ENCODE measurements at places on chromosomes 2 and 18. TPM values are rescaled to one million over a fixed set of nuclear protein-coding genes. Genes with fewer than 3 reads are reported as not detected.
A peak's percentile ranks its signal among the peaks of the same experiment; 100 is the strongest.

DNA sequence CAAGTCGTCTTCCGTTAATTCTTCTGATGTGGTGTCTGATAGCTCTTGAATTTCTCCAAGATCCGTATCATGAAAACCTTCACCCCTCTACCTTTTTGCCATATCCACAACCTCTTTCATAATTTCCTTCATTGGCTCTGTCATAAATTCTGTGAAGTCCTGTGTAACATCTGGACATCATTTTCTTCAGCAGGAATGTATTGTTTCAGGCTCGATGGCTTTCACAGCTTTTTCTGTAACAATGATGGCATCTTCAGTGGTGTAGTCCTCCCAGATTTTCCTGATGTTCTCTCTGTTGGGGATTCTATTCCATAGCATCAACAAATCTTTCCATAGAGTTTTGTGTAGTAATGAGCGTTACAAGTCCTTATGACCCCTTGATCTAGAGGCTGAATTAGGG, 114.2 kb upstream of the EML6 start:
- no peak overlapping the region for H3K4me3 ChIP-seq
- peaks cover 25% of the 10 kb centered on the region for H3K36me3 ChIP-seq
- H3K27ac ChIP-seq, result no peak overlapping the region
- no peaks in the 10 kb centered on the region for H3K27me3 ChIP-seq
- DNase-seq, result no peak
- H3K4me1 ChIP-seq, result peaks cover 26% of the 10 kb centered on the region

DNA sequence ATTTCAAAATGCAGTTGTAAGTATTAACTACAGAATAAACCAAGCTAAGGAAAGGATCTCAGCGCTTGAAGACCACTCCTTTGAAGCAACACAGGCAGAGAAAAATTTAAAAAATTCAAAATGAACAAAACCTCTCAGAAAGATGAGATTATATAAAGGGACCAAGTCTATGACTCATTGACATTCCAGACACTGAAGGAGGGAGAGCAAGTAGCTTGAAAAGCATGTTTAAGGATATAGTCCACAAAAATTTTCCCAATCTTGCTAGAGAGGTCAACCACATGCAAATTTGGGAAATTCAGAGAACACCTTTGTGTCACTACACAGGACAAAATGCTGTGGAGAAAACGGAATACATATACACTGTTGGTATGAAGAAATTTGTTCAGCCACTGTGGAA, 112.6 kb upstream of the MC4R start:
- H3K4me3 ChIP-seq, result no peak overlapping the region
- no peaks in the 10 kb centered on the region for H3K4me1 ChIP-seq
- H3K27me3 ChIP-seq, result no peaks in the 10 kb centered on the region

WIPF1 gene
- total RNA-seq, result 28.3 TPM

DNA sequence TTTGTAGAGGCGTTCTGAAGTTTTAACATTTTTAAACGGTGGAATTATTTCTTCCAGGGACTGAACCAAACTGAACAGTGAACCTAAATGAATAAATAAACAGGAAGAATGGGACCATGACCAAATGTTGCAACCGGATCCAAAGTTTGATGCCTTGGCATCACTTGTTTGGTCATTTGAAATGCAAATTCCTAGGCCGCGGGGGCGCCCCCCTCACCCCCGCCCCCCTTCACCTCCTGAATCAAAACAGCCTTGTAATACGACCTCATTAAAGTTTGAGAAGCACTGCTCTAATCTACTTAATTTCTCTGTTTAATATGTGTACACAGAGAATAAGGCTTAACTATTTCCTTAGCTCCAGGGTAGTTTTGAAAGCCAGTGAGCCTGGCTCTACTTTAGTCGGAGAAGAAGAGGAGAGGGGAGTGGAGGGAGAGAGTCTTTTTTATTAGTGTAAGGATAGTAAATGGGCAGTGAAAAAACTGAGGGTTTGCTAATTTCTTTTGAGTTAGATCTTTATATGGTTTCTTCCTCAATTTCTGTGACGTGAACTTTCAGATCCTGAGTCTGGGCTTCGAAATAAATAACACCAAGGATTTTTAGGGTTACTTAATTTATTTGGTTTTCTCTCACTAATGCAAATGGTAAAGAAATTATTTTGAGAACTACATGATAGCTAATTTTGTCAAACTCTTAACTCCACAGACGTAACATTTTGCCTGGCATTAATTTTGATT, 5.7 kb downstream of the C2orf80 start:
- peaks cover 16% of the 10 kb centered on the region for H3K27me3 ChIP-seq
- no peak overlapping the region for H3K4me3 ChIP-seq

DNA sequence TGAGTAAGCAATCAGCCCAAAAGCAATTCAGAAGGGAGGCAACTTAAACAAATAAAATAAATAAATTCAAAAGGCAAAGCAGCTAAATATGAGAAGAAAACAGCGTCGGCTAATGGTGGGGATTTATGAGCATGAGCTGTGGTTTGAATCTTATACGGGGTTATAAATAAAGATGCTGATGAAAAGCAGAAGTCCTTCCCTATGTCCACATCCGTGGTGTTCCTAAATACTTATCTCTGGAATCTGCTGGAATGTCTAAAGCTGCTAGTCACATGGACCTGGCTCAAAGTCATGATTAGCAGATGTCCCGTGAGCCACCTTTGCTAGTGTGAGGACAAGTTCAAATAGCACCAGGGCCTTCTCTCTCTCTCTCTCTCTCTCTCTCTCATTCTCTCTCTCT, 33.8 kb downstream of the SMIM21 start:
- H3K27ac ChIP-seq, result no peak overlapping the region
- DNase-seq, result no peak

- H3K4me3 ChIP-seq, result peak overlapping the region; percentile 10
- H3K36me3 ChIP-seq, result no peaks in the 10 kb centered on the region
- H3K4me1 ChIP-seq, result peaks cover 14% of the 10 kb centered on the region
- DNase-seq, result no peak
- H3K27ac ChIP-seq, result no peak overlapping the region
Measured at GRCh38 chr2:26562811-26563645, 78.1 kb downstream of the CIB4 start.

- peaks cover 4% of the 10 kb centered on the region for H3K4me1 ChIP-seq
- no peak overlapping the region for H3K27ac ChIP-seq
- peaks cover 9% of the 10 kb centered on the region for H3K36me3 ChIP-seq
- no peak for DNase-seq
- H3K4me3 ChIP-seq, result no peak overlapping the region
Measured at GRCh38 chr2:74181739-74182138, 3.1 kb upstream of the MOB1A start.

GRCh38 chr18:24002479-24002878, 12.1 kb upstream of the TTC39C start:
- no peak overlapping the region for H3K27ac ChIP-seq
- no peak overlapping the region for H3K4me3 ChIP-seq
- no peaks in the 10 kb centered on the region for H3K4me1 ChIP-seq
- no peak for DNase-seq
- no peaks in the 10 kb centered on the region for H3K27me3 ChIP-seq

GRCh38 chr2:240996834-240997140, 1.6 kb upstream of the SNED1 start:
- no peak overlapping the region for H3K4me3 ChIP-seq
- H3K4me1 ChIP-seq, result peaks cover 36% of the 10 kb centered on the region
- peaks cover 26% of the 10 kb centered on the region for H3K36me3 ChIP-seq
- no peak overlapping the region for H3K27ac ChIP-seq
- no peaks in the 10 kb centered on the region for H3K27me3 ChIP-seq
- no peak for DNase-seq

GRCh38 chr18:22813648-22814328, 119.3 kb upstream of the RBBP8 start:
- H3K27ac ChIP-seq, result no peak overlapping the region
- no peaks in the 10 kb centered on the region for H3K36me3 ChIP-seq
- no peak for DNase-seq
- H3K27me3 ChIP-seq, result peaks cover 10% of the 10 kb centered on the region
- H3K4me1 ChIP-seq, result no peaks in the 10 kb centered on the region

- H3K27ac ChIP-seq, result no peak overlapping the region
- no peak overlapping the region for H3K4me3 ChIP-seq
- H3K4me1 ChIP-seq, result no peaks in the 10 kb centered on the region
- no peaks in the 10 kb centered on the region for H3K36me3 ChIP-seq
- no peak for DNase-seq
- H3K27me3 ChIP-seq, result no peaks in the 10 kb centered on the region
Measured at GRCh38 chr2:104914509-104914908, 60.6 kb downstream of the POU3F3 start.

- H3K27me3 ChIP-seq, result no peaks in the 10 kb centered on the region
- DNase-seq, result no peak
- H3K36me3 ChIP-seq, result no peaks in the 10 kb centered on the region
- no peak overlapping the region for H3K4me3 ChIP-seq
- H3K27ac ChIP-seq, result no peak overlapping the region
Measured at GRCh38 chr2:162085090-162085891, 11.3 kb upstream of the DPP4 start.

WDR33 gene
- total RNA-seq, result 36.6 TPM

NEB gene
- 0.03 TPM for total RNA-seq

DNA sequence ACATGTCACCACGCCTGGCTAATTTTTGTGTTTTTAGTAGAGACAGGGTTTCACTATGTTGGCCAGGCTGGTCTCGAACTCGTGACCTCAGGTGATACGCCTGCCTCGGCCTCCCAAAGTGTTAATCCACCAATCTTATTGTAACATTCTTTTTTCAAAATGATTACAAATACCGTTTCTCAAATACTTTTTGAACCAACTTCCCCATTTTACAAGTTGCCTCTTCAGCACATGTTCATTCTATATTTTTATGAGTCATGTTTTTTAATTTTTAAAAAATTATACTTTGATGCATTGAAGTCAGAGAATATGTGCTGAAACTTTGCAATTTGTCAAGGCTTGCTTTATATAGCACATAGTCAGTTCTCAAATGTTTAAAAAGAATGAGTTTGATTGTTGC, 58.2 kb downstream of the QPCT start:
- DNase-seq, result no peak
- H3K27ac ChIP-seq, result no peak overlapping the region
- H3K27me3 ChIP-seq, result no peaks in the 10 kb centered on the region
- no peaks in the 10 kb centered on the region for H3K36me3 ChIP-seq

CCL20 gene
- not detected for total RNA-seq

- H3K36me3 ChIP-seq, result no peaks in the 10 kb centered on the region
- no peak overlapping the region for H3K27ac ChIP-seq
- H3K27me3 ChIP-seq, result peaks cover 12% of the 10 kb centered on the region
- no peak for DNase-seq
Measured at GRCh38 chr2:156322686-156323231, 9.8 kb downstream of the NR4A2 start.

TUBA3E gene
- not detected for total RNA-seq

GRCh38 chr18:79388043-79388442, 7.7 kb upstream of the NFATC1 start:
- H3K4me1 ChIP-seq, result peaks cover 2% of the 10 kb centered on the region
- DNase-seq, result no peak
- no peak overlapping the region for H3K27ac ChIP-seq
- H3K36me3 ChIP-seq, result no peaks in the 10 kb centered on the region

DNA sequence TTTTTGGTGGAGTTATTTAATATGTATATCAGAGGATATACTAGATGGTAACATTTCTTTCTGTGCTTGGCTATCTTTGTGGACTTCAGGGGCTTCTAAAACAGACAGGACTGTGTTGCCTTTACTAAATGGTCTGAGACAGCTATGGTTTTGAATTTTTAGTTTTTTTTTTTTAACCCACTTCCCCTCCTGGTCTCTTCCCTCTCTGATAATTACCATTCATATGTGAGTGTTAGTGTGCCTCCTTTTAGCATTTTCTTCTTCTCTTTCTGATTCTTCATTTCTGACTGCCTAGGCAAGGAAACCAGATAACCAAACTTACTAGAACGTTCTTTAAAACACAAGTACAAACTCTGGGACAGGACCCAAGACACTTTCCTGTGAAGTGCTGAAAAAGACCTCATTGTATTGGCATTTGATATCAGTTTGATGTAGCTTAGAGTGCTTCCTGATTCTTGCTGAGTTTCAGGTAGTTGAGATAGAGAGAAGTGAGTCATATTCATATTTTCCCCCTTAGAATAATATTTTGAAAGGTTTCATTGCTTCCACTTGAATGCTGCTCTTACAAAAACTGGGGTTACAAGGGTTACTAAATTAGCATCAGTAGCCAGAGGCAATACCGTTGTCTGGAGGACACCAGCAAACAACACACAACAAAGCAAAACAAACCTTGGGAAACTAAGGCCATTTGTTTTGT, 52.7 kb downstream of the SMAD4 start:
- H3K27me3 ChIP-seq, result no peaks in the 10 kb centered on the region
- no peak for DNase-seq
- H3K4me3 ChIP-seq, result no peak overlapping the region
- H3K27ac ChIP-seq, result no peak overlapping the region

EN1 gene
- 4.7 TPM for total RNA-seq

DNA sequence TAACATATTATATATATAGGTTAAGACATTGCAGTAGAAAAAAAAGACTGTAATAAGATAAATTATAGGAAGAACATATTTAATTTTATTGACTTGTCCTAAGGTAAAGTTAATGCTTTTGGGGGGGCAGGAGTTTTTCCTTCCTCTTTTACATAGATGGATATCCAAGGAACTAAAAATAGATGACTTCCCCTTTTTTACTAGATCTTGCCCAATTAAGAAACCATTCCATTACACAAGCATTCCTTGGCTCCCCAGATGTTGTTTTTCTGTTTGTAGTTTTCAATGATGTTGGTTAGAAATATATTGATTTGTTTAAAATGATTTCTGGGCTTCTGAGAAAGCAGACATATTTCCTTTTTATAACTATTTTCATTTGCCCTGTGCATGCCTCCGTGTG, 22.4 kb upstream of the PMAIP1 start:
- H3K4me1 ChIP-seq, result peaks cover 38% of the 10 kb centered on the region
- H3K27me3 ChIP-seq, result no peaks in the 10 kb centered on the region
- DNase-seq, result no peak
- H3K27ac ChIP-seq, result no peak overlapping the region

DNA sequence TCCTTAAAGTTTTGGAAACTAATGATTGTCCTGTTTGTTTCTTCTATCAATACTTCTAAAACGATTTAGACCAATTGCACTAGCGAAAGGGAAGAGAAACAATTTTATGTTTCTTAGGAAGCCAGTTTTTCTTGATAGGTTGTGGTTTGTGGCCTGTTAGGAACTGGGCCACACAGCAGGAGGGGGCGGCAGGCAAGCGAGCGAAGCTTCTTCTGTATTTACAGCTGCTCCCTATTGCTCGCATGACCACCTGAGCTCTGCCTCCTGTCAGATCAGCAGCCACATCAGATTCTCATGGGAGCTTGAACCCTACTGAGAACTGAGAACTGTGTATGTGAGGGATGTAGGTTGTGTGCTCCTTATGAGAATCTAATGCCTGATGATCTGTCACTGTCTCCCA, 201.5 kb upstream of the PXDN start:
- H3K36me3 ChIP-seq, result no peaks in the 10 kb centered on the region
- no peak overlapping the region for H3K4me3 ChIP-seq
- peaks cover 8% of the 10 kb centered on the region for H3K27me3 ChIP-seq
- no peak for DNase-seq
- no peak overlapping the region for H3K27ac ChIP-seq

- H3K36me3 ChIP-seq, result no peaks in the 10 kb centered on the region
- H3K4me1 ChIP-seq, result no peaks in the 10 kb centered on the region
- H3K27me3 ChIP-seq, result no peaks in the 10 kb centered on the region
- DNase-seq, result no peak
Measured at GRCh38 chr18:57027190-57027708, 119.6 kb upstream of the BOD1L2 start.

EML6 gene
- not detected for total RNA-seq

PJVK gene
- 0.08 TPM for total RNA-seq

GRCh38 chr2:218832520-218832919, 917 bp upstream of the PRKAG3 start:
- H3K27ac ChIP-seq, result no peak overlapping the region
- no peak overlapping the region for H3K4me3 ChIP-seq
- peaks cover 8% of the 10 kb centered on the region for H3K4me1 ChIP-seq

Data from SJSA1 (cell line).